SW 1271 (cell line): ENCODE measurements at places on chromosomes 11 and 22.
A peak's percentile ranks its signal among the peaks of the same experiment; 100 is the strongest.

- DNase-seq, result no peak
Observed at GRCh38 chr11:75214411-75214821, 26.2 kb upstream of the TPBGL start.

GRCh38 chr11:122632181-122632824, 23.2 kb upstream of the UBASH3B start:
- DNase-seq, result no peak

GRCh38 chr11:67614730-67615714, 8.3 kb downstream of the NDUFV1 start:
- DNase-seq, result no peak

- DNase-seq, result no peak
Observed at GRCh38 chr11:70087446-70088167, 9.5 kb downstream of the ANO1 start.

GRCh38 chr11:3901249-3902025, 46.0 kb downstream of the STIM1 start:
- no peak for DNase-seq

DNA sequence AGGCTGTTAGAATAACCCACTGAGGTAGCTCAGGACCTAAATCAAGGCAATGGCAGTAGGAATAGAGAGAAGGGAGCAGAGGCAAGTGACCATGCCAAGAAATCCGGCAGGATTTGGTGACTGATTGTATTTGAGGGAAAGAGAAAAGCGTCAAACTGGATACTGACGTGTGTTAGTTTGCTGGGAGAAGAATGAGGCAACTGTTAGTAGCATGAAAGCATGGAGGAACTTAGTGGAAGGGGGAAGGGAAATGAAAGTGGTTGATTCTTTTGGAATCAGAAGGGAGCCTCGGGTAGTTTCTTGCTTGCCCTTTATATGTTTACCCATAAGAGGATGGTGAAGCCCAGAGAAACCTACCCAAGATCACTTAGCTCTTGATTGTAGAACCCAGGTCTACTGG, 8.3 kb downstream of the PPFIBP2 start:
- DNase-seq, result no peak

DNA sequence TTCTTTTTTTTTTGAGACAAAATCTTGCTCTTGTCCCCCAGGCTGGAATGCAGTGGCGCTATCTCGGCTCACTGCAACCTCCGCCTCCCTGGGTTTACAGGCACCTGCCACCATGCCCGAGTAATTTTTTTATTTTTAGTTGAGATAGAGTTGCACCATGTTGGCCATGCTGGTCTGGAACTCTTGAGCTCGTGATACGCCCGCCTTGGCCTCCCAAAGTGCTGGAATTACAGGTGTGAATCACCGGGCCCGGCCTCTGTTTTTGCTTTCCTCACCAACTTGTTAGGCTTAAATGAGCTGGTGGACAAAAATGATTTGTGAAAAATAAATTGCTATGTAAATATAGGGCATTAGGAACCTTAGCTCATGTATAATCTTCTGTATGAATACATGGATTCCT, 3.5 kb downstream of the MEI1 start:
- DNase-seq, result no peak

- no peak for DNase-seq
Observed at GRCh38 chr11:78259777-78260487, 71.2 kb downstream of the USP35 start.

GRCh38 chr11:35523331-35523768, 2.1 kb downstream of the PAMR1 start:
- no peak for DNase-seq

DNA sequence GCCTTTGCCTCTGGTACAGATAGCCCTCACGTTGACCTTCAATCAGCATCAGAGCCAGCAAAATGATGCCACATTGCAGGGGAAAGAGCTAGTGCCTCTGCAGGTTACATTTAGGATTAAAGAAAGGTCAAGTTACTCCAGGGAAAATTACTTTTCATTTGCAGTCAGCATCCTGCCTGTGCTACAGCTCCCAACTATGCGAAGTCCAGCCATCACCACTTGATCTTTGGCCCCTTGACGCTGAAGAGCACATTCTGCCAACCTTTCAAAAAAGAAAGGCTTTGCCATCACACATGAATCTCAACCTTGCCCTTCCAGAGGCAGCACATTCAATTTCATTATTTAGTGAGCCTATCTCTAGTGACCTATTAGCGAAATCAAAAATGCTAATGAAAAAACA, 11.3 kb downstream of the FJX1 start:
- peak; percentile 35 for DNase-seq

DNA sequence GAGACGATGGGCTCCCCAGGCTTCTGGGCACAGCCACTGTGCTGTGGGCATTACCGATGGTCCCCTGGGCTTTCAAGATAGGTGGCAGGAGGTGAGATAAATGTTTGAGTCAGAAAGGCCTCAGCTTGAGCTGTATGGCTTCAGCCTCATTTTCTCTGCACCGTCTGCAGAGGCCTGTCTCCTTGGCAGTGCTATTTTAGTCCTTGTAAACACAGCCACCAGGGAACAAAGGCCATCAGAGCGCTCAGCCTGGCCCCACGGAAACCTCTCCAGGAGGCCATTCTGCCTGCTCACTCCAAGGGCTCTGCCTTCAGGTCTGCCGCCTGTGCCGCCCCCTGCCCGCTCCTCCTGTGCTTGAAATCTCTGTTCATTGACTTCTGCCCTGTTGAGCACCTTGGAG, 1424.9 kb downstream of the TBC1D22A start:
- DNase-seq, result no peak

DNA sequence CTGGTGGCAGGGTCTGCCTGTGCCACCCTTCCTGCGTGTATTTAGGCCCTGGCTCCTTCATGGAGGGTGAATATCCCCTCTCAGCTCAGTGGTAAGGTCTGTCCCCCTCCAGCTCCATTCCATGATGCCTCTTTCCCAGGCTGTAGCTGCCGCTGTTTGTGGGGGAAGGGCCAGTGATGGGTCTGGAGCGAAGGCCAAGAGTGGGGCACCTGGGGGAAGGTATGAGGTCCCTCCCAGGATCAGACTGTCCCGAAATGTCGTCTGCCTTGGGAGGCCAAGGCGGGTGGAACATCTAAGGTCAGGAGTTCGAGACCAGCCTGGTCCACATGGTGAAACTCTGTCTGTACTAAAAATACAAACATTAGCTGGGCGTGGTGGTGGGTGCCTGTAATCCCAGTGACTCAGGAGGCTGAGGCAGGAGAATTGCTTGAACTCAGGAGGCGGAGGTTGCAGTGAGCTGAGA, 1.1 kb downstream of the CD151 start:
- DNase-seq, result no peak

DNA sequence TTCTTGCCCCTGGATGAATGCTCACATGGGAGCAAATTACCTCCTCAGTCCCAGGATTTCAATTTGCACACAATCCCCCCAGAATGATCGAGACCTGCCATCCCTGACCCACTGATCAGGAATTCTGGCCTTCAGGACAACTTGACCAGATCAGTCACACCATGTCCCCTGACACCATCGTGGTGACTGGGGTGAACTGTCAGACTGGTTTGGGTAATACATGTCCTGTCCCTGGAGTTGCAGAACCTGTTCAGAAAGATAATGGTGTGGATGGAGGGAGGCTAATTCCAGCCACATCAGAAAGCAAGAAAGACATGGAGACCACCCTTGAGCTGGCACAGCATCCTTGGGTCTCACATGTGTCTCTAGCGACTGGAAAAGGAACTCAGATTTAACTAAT, 57.9 kb upstream of the TOP3B start:
- no peak for DNase-seq

DNA sequence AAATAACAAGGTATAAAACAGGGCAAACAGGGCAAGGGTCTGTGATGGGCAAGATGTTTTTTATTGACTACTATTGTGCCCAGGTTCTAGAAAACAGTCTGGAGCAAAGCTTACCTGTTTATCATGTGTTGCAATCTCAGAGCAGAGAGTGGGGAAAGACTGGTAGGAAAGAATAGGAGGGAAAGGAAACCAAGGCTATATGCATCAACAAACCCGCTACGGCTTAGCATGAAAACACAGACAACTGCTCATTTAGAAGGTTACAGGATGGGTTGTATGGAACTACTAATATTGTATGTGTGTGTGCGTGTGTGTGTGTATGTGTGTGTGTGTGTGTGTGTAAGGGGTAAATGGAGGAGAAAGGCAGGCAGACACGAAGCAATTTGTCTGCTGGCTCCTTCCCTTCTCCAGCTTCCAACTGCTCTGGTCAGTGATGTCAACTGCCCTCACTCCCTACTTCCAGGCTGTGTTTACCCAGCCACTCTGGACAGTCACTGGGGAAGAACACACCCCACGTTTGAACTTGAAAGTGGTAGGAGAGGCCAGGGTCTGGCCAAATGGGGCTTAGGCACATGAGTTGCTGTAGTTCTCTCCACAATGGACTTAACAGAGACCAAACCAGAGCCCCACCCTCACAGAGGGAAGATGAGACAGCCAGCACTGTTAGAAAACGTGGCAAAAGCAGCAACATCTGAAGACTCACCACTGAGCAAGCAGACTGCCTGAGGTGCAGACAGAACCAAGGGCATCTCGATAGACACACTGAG, 47.0 kb downstream of the GAB2 start:
- no peak for DNase-seq

- no peak for DNase-seq
Observed at GRCh38 chr11:56251954-56252353, at the start of gene OR5T3. Gene OR5T3, plus strand, starts transcription at chr11:56252254. Its CDS starts 0 bp downstream, at chr11:56252254.

- no peak for DNase-seq
Observed at GRCh38 chr11:8905528-8906165, 5.3 kb upstream of the AKIP1 start.

- DNase-seq, result no peak
Observed at GRCh38 chr22:32165681-32166080, 6.6 kb upstream of the C22orf42 start.

- no peak for DNase-seq
Observed at GRCh38 chr11:3121931-3122774, 43.0 kb downstream of the OSBPL5 start.

- no peak for DNase-seq
Observed at GRCh38 chr11:67610302-67610868, 3.6 kb downstream of the NDUFV1 start.

GRCh38 chr11:12386745-12387144, 9.4 kb downstream of the PARVA start:
- DNase-seq, result no peak

DNA sequence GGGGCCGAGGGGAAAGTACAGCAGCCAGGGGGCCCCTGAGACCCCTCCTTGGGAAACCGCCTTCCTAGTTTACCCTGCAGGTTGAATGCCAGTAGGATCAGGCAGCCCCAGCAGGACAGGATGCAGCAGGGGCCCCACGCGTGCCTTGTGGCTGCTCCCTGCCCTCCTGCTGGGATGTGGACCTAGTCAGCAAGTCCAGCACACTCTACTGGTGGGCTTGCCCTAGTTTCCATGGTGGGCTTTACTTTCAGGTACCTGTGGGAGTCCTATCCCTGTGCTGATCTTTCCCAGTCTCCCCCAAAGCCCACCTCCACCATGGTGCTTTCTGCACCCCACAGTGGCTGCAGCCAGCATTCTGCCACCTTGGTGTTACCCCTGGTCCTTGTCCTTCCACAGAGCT, 22.2 kb downstream of the SHISA8 start:
- DNase-seq, result no peak

DNA sequence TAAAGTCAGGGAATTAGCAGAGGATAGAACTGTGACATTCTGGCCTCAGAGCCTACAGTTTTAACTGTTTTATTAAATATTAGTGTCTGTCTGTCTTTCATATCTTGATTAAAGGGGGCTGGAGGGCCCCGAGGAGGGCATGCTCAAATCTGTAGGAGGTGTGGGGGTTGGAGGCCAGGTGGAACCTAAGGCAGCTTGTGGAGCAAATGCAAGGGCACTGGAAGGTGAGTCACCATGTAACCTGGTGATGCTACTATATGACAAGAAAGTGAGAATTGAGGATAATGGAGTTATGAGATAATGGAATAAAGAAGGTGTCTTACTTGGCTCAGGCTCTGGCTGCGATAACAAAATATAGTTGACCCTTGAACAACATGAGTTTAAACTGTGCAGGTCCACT, 27.3 kb upstream of the TMEM86A start:
- no peak for DNase-seq

DNA sequence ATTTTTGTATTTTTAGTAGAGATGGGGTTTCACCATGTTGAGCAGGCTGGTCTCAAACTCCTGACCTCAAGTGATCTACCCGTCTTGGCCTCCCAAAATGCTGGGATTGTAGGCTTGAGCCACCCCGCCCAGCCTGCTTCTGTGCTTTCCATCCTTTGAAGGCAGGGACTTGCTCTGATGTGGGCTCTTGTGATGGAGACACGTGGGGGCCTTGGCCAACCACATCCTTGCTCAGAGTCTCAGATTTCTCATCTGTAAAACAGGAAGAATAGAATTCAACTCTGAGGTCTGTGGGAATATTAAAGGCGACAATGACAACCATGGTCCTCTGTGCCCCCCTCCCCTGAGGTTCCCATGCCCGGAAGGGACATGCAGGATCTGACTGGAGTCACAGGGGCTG, 3.8 kb upstream of the GGA1 start:
- DNase-seq, result no peak

- no peak for DNase-seq
Observed at GRCh38 chr11:75490221-75491181, 35.2 kb downstream of the GDPD5 start.

GRCh38 chr11:91984033-91984584, 240.5 kb upstream of the FAT3 start:
- no peak for DNase-seq

DNA sequence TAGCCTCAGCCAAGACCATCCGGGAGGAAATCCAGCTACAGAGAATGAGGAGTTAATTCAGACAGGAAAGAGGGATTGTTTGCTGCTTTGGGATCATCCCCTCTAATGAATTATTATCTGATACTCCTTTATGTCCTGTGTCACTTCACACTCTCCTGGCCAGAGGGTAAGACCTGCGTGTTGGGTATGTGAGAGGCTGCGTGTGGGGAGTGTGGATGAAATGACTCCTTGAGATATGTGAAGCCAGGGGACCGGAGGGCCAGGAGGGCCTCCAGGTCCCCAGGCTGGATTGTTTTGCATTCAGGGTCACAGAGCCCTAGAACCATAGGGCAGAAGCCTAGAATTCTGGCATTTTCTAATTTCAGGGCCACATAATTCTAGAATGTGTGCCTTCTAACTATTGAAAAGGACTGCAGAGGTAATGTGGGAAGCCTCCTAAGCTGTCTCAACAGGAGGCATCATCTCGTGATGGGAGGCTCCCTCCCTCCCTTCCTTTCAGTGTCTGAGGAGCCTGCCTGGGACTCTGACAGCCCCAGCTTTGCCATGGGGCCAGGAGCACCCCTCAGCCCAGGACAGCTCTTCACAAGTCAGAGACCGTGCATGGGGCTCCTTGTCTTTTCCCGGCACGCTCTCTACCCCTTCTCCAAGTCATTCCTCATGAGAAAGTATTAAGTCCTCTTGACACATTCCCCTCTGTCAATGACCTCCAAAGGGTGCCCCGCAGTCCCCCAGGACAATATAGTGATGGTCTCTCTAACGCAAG, 3.7 kb downstream of the TPBGL start:
- DNase-seq, result no peak

- no peak for DNase-seq
Observed at GRCh38 chr11:70423523-70424505, 25.5 kb downstream of the CTTN start.

DNA sequence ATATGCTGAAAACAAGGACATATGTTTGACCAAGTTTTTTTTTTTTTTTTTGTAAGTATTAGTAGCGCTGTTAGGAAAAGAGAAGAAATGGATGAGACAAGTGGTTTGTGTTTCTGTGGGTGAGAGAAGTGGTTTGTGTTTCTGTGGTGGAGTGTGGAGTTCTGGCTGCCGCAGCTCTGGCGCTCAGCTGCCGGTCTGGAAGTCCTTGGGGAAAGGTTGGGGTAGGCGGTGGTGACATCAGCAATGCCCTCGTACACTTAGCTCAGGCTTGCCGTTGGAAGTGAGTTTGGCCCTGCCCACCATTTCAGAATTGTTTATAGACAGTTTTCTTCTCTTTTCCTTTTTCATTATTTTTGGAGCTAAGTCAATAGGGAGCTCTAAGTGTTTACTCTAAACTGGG, 116.6 kb downstream of the TBC1D22A start:
- no peak for DNase-seq
